H9 (cell line): ENCODE measurements at places on chromosomes 5 and 9.

- DNase-seq = no peak
These were observed 33.7 kb downstream of the CENPP start for GRCh38 chr9:92359394-92359995.

DNA sequence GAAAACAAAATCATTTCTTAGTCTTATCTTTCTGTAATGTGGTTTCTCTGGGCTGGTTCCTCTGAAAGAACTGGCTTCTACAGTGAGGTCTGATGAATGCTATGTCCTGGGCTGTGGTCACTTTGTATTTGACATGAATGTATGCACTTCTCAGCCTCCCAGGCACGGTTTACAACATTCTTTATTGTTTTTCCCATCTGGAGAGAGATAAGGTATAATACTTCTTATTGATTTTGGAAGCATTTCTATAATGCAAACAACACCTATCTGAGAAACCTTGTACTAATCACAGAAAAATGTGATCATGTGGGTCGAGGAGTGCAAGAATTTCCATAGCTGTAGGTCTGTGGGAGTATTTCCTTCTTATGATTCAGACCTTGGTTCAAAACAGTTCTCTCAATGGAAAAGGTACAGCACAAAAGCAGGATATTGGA, 46.9 kb downstream of the ACTBL2 start:
- DNase-seq = no peak

- no peak for DNase-seq
These were observed 146.8 kb downstream of the BARX1 start for GRCh38 chr9:93808115-93809029.

- DNase-seq = no peak
These were observed 112.5 kb upstream of the LARP1 start for GRCh38 chr5:154642499-154643245.
